Stimulated activated CD8-positive, alpha-beta memory T cell treated with anti-CD3 and anti-CD28 coated beads, Interleukin-4, amount 100 ng/mL, for 1 hour (primary cell): ENCODE measurements at places on chromosomes 2 and 18.

- DNase-seq = no peak
Measured at GRCh38 chr2:135799738-135800137, 37.2 kb downstream of the LCT start.

DNA sequence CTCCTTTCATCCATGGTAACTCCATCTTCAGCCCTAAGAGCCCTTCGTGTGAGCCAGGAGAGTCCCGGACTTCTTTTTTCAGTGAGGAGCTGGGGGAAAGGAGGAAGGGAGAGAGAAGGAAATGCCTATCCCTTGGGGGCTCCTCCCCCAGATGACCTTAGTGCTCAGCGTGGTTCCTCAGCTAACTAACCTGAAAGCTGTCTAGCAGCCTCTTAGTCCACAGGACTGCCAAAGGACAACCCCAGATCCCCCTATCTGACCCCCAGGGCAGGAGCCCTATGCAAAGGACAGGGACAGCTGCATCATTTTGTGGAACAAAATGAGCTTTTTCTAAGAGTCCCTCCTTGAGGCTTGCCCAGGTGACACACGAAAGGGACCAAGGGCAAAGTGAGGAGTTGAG is 7.9 kb downstream of the SPR start:
- DNase-seq = no peak

- no peak for DNase-seq
Measured at GRCh38 chr2:123061534-123061933, 963.6 kb upstream of the CNTNAP5 start.

DNA sequence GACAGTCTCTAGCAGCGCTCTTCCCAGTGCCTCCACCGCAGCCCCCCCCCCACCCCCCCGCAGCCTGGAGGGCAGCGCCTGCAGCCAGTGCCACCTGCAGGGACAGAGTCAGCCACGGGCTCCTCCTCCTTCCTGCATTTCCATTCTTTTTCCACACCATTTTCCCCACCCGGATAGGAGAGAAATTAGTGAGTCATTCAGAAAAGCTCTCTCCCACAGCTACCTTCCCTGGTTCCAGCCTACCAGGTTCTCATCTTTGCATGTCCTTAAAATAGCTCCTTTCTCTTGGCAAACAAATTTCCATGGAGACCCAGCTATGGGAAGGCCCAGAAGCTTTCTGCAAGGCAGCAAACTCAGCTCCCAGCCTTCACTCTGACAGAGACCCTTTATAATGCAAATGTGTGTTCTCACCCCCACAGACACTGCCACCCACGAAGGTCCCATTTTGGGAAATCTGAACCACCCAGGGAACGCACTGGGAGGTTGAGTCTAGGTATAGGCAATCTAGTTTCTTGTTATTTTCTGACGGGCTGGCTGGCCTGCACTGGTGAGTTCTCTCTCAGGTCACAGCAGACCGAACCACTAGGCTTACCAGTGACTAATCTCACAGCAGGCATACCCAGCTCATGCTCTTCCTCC is 41.8 kb upstream of the ATG16L1 start:
- DNase-seq = no peak

GRCh38 chr2:235863414-235863813 is 304.8 kb downstream of the GBX2 start:
- DNase-seq = no peak

- no peak for DNase-seq
Measured at GRCh38 chr18:51171625-51172259, 25.7 kb downstream of the MEX3C start.

DNA sequence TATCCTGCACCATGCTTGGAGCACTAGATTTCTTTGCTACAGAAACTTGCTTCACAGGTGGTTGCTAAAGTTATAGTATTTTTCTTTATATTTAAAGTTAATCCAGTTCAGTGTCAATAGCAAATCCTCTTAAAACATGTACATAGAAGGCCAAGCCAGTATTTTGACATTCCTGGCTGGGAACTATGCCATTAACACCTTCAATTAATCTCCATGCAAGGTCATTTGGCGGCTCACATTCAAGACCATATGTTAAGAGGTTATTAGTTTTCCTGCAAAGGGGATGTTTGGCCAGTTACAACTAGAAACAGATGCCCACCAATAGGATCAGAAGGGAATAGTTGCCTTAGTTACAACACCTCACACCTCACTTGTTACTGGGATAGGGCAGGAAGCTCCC is 261.3 kb upstream of the MEIS1 start:
- no peak for DNase-seq

DNA sequence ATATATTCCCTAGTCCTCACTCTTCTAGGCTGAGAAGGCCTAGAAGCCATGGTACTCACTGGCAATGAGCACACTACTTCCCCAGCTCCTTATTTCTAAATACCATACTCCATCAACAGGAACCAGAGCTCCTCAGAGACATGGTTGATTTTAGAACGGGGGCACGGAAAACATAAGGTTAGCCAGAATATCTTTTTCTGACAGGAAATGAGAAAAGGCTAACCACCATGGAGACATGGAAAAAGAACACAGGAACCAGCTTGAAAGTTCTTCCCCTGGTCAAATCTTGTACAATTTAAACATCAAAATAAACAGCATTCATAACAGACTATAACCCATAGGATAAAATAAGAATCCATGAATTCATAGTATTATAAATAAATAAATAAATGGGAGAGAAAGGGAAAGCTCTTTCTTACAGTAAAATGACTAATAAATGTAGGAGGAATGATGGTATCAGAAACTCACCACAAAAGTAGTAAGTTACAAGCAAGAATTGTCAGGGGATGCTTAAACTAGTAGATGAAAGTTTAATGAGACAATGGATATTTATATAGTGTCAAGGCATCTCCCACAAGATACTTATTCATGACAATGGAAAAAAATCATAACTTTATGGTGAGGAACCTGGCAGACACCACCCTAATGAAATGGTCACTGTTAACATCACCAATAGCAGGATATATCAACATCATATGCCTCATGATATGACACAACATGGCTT is 20.6 kb upstream of the GCC2 start:
- no peak for DNase-seq

DNA sequence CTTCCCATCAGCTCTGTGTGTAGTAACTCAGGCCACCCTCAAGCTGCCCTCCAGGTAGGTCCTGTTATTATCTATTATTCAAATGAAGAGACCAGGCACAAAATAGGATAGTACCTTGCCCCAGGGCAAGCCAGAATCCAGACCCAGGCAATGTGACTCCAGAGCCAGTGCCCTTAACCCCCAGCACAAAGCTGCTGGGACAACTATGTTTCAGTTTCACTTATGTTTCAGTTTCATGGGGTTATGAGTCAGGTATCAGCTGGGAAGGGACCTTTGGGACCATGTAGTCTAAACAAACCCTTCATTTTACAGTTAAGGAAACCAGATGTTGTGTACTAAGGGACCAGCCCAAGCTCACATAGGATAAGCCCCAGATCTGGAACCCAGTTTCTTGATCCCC is 10.0 kb downstream of the HK2 start:
- no peak for DNase-seq

DNA sequence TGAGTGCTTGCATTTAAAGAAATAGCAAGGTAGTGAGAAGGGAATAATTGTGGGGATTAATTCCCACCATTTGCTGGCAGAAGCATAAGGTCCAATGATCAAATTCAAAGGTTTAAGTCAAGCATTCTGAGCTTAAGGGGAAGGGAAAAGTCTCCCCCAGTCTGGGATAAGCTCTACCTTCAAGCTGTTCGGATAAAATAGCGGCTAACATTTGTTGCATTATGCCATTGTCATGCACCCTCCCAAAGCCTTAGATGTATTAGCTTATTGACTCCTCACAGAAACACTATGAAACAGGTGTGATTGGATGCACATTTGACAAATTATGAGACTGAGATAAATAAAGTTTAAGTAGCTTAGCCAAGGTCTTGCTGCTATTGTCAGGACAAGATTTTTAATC is 52.2 kb upstream of the TGIF1 start:
- no peak for DNase-seq

- no peak for DNase-seq
Measured at GRCh38 chr18:35376393-35376741, 770 bp downstream of the ZNF396 start.

DNA sequence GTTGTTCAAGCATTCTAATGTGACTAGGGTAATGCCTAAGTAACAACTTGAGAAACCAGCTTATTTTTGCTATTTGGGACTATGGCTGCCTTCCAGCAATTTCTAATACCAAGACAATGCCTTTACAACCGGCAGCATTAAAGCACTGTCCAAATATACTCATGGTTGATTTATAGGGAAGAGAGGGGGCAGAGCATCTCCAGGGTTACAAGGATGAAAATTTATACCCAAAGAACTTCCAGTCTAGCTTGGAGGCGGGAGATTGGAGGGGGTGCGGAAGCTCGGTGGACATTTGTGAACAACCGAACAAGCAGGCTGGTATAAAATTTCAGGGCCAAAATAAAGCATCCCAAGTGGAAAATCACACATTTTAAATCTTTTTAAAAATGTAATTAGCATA is 294.9 kb upstream of the STON1 start:
- DNase-seq = no peak

- DNase-seq = no peak
Measured at GRCh38 chr2:2870106-2870505, 507.5 kb downstream of the EIPR1 start.

- no peak for DNase-seq
Measured at GRCh38 chr18:24539866-24540617, 79.6 kb downstream of the HRH4 start.

DNA sequence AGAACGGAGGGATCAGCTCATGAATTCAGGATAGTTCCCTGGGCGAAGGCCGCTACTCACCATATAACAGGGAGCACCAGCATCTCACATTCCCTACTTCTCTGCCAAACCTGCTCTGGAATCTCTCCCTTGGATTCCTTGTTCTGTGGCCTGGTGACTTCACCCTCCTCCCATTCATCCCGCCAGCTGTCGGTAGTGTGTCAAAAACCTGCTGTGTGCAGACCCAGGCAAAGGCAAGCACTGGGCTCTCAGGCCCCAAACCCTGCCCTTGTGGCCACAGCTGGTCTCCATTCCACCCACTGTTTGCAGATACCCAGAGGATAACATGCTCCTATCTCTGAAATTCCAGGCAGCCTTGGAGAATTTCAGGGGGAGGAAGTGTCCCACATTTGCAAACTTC is 151.6 kb downstream of the CAPN13 start:
- DNase-seq = no peak

- DNase-seq = no peak
Measured at GRCh38 chr2:222912776-222913175, 51.9 kb downstream of the ACSL3 start.

DNA sequence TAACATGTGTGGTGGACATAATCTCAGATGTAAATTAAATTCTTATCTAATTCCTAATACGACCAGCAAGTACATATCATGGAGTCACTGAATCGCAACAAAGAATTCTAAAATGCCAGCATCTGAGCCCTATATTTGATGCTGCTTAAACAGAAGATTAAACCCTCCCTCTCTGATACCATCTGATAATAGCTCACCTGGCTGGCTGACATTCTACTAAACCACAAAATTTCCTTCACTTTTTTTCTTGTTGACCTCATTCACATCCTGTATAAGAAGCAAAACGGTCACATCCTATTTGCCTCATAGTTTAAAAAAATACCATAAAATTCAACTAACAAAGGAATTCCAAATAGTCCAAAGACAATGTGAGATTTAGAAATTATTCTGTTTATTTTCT is 371.6 kb upstream of the SLC8A1 start:
- DNase-seq = no peak

GRCh38 chr2:25543939-25544338 is 129.4 kb downstream of the DTNB start:
- no peak for DNase-seq

DNA sequence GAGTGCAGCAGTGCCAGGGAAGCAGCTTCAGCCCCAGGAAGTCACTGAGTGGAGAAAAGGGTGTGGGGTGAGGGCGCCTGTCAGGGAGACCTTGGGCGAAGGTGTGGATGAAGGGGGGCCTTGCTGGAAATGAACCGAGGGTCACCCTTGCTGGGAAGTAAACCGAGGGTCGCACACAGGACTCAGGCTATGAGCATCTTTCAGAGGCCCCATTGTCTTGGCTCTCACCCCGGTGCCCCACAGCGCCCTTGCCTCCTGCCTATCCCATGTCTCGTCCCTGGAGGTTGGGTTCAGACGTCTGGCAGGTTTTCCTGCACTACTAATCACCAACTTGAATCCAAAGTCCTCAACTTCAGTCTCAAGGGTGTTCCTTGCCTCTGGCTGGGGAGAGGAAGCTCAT is 122.8 kb upstream of the PXDN start:
- DNase-seq = no peak

- no peak for DNase-seq
Measured at GRCh38 chr18:73901151-73901550, 246.5 kb downstream of the FBXO15 start.

GRCh38 chr2:64905338-64906024 is 83.7 kb upstream of the SLC1A4 start:
- DNase-seq = no peak

DNA sequence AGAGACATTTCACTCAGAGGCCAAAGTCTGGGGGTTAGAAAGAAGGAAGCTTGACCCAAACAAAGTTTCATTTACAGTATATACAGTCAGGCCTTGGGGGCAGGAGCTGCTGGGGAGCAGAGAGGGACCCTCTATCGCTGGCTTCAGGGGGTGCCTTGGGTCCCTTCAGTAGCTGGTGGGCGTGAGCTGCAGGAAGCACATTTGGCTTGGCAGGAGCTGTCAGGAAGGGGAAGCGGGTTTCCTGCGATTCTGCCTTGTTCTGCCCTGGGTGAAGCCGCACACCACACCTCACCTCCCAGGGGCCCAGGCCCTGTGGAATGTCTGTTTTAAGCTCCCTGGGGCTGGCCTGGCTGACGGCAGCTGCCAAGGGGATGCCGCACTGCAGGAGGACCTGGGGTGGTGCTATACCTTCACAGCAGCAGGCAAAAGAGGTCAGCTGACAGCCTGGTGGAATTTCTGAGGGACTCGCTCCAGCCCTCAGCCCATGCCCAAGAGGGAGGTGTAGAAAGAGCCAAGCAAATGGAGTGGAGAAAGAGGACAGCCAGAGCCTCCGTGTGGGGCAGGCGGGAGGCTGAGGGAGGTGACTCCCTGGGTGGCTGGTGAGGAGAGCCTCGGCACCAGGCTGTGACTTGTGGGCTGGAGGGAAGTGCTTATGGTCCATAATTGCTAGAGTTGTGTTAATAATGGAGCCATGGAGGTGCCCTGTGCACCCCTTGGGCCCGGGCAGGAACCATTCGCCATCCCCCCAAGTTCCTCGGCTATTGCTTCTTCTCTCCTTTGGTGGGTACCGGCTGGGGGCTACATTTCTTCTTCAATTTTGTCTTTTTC is 43.9 kb downstream of the PSD4 start:
- DNase-seq = no peak

DNA sequence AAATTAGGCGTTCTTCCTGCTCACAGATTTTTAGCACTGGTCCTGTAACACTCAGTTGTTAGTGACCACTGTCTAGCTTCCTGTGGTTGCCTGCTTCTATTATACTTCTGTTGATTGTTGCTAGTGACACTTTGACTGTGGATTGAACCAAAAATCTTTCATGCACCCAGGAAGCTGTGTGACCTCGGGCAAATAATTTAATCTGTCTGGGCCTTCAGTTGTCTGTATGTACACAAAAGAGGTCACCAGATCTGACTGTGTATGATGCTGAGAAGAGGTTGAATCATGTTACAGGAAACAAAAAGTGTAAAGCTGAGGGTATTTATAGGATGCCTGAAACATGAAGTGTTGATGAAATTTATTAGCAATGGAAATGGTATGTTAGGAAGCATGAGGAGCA is 12.7 kb downstream of the ICOS start:
- DNase-seq = no peak
